ENCODE measurements at places on chromosomes 7 and 10.

- no peak for DNase-seq
Observed at GRCh38 chr7:77266291-77266794, 66.7 kb upstream of the FGL2 start.

DNA sequence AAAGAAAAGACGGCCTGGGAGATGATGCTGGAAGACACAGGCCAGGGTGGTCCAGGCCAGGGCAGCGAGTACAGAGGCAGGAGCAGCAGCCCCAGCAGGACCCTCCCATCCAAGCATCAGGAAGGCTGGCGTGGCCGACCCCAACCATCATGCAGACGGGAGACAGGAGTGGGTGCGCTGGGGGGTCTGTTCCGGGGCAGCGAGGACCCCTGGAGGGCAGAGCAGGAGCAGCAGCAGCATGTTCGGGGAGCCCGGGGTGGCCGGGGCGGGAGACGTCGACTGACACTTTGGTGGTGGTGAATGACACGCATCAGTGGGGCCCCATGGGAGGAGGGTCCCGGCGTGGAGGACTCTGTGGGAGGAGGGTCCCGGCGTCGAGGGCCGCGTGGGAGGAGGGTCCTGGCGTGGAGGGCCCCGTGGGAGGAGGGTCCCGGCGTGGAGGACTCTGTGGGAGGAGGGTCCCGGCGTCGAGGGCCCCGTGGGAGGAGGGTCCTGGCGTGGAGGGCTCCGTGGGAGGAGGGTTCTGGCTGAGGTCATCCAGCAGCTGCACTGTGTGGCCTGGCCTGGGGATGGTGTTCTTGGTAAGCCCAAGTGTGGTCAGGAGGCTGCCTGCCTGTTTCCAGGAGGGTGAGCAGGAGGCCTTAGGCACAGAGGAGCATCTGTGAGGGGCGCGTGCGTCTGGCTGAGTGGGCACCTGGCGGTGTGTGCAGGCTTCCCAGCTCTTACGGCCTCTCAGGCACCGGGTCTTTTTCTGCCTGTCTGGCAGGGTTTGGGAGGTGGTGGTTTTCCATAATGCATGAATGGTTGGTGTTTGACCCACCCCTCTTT is 38.9 kb downstream of the FAM20C start:
- DNase-seq, result no peak

- no peak for DNase-seq
Observed at GRCh38 chr10:29688230-29688661, 53.5 kb upstream of the SVIL start.

GRCh38 chr10:117260084-117260483 is 19.2 kb downstream of the SLC18A2 start:
- no peak for DNase-seq

DNA sequence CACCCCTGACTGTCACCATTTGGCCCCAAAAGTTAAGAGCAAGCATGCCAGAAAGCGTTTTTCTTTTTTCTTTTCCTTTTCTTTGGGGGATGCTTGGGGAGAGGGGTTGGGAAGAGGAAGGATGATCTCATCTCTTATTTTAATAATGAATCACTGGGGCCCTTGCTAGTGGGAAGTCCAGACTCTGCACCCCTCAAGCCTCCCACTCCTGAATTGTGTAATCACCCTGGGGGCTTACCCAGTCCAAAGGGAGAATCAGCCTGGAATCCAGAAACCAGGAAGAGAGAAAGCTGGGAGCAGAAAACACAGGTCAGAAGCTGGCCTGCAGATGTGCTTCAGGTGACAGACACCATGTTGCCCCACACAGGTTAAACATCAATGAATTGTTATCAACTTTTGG is 14.7 kb upstream of the HABP2 start:
- DNase-seq, result no peak

DNA sequence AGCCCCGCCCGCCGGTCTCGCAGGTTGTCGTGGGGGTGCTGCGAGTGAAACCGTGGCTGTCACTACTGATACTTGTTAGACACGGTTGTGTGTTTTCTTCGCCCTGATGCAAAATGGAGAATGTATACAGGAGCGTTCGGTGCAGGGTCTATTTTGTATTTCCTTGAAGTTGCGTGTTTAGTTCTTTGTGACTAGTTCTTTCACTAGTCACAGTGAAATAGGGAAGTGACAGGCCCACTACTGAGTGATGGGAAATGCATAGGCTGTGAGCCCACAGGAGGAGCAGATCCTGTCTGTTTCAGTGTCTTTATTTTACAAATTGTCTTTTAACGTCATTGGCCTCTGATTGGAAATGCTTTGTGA is 675 bp downstream of the ABRAXAS2 start:
- no peak for DNase-seq

GRCh38 chr7:129781928-129782817 is 170.6 kb downstream of the UBE2H start:
- DNase-seq, result no peak

- no peak for DNase-seq
Observed at GRCh38 chr7:77439572-77439971, 23.4 kb upstream of the GSAP start.

DNA sequence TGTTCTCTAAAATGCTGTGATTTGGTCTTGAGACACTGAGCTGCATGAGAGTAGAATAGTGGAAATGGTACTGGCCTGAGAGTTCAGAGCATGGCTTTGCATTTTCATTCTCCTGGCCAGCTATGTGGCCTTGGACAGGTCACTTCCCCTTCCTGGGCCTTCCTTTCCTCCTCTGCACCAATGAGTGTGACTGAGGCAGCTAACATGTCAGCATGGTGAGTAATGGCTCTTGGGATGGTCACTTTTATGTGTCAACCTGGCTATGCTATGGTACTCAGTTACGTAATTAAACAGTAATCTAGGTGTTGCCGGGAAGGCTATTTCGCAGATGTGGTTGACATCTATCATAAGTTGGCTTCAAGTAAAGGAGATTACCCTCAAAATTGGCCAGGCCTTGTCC is 109.3 kb downstream of the RTKN2 start:
- DNase-seq, result no peak

GRCh38 chr7:93843260-93843659 is 47.3 kb downstream of the TFPI2 start:
- DNase-seq, result no peak

DNA sequence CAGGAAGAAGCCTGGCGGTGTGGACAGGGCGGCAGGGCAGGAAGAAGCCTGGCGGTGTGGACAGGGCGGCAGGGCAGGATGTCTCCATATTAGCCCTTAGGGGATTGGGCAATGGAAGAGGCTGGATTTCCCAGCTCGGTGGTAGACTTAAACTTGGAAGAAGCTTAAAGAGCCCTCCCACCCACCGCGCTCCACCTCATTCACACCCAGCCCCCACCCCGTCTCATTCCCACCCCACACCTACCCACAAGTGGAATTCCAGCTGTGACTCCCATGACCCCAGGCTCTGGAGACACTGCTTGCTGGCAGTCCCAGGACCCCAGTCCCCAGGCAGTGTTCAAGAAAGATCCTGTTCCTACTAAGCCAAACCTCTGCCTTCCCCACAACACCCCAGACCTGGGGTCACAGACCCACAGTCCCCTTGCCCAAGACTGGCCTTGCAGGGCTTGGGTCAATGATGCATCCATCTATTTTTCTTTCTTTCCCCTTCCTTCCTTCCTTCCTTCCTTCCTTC is 34.0 kb downstream of the SPDYE6 start:
- DNase-seq, result no peak

Data from cortex of kidney (tissue), 1 donor.